DMS153 (cell line): ENCODE measurements at places on chromosomes 5 and 9.

- no peak for DNase-seq
Observed at GRCh38 chr9:3762076-3762475, 236.3 kb upstream of the RFX3 start.

DNA sequence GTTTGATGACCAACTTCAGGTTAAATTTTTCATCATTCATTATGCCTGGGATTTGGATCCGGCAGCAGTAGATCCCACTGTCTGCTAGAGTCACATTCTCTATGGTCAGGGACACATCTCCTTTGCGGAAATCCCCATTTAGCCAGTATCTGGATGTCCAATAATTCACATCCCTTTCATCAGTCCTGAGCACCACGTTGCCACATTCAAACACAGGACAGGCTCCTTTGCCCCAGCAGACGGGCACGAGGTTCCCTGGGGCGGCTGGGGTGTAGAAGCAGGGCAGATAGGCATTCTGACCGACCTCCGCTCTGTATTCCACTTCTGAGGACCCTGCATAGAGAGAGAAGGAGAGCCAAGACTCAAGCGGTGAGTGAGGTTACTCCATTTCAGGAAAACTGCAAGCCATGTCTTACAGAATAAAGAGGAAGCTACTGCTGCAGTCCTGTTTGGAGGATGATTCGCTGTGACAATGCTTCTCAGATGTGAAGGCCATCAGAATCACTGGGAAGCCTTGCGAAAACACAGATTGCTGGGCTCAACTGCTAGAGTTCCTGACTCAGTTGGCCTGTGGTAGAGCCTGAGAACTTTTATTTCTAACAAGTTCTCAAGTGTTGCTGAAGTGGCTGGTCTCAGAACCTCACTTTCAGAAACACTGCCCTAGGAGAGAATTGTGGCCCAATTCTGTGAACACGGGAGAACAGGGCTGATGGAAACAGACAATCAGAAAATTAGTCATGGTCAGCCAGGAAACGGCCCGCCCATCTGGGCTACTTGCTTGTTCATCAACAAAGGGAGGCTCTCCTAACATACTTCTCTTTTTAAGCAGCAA is 2.0 kb downstream of the HAVCR2 start:
- no peak for DNase-seq

GRCh38 chr5:134124289-134125038 is 10.0 kb downstream of the TCF7 start:
- DNase-seq = no peak

DNA sequence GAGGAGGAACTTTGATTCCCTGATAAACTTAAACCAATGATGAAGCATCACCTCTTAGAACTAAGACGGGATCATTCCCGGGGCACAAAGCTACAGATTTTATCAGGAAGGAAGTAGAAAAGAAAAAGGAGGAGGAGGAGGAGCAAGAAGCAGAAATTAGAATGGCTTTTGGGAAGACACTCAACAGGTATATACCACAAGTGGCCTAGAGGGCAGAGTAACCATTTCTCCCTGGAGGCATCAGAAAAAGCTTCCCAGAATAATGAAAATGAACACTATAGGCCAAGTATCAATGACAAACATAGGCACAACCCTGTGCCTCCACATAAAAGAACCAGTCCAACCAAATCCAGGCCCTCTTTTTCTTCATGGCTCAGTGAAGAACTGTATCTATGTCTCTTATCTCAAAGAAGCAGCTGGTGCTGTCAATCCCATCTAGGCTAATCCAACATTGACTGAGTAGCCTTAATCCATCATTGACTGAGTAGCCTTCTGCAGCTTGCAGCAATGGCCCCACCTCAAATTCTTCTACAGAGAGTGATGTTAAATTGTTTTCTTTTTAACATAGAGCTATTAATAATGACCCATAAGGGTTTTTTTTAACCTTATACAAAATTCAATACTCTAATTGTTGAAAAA is 178.8 kb upstream of the KIF2A start:
- no peak for DNase-seq

DNA sequence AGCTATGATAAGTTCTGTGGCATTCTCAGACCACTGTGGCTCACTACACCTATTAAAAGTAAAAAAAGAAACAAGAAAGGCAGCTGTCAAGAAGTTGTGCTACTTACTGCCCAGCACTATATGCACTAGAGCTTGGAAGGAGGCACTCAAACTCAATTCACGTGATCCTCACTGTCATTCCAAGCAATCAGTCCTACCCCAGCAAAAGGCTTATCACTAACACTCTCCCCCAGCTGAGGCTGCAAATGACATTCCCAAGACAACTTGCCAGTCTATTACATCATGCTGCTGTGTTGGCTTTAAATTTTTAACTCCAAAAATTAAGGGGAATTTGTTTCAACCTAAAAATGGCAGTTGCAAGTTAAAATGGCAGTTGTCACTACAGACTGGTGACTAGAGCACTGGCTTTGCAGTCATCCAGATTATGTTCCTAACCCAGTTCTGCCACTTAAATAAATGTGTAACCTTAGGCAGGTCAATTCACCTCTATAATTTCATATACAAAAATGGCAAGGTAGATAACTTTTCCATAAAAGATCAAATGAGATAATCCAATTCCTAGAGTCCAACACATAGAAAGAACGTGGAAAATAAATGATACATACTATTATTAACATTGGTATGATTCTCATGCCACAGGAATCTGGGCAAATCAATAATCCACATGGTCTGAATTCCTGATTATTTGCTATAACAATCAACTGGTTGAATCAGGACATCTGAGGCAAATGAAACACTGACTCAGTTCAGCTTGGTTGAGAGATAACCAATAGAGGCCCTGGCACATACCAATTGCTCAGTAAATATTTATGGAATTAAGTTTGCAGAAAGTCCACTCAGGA is 52.4 kb downstream of the FBXW11 start:
- DNase-seq = no peak

- no peak for DNase-seq
Observed at GRCh38 chr5:54672871-54673270, 155.3 kb downstream of the SNX18 start.

DNA sequence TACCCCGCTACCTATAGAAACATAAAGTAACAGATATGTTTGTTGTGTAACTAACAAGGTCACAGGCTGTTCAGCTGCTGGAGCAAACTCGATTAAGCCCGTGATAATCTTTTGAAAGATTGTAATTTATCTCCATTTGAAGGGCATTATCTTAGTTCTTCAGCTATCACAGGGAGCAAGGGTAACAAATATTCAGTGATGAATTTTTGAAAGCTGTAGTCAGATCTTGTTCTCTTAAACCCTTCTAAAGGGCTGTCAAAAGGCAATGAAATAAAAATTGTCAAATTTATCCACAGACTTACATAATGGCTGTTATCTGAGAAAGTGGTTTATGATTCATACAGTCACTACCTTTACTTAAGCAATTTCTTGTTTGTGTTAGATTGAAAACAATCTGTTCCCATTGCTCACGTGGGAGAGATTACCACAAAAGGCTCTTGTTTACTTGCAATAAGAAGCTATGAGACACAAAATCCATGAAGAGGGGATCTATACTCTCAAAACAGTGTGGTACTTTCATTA is 78.3 kb upstream of the ZNF608 start:
- DNase-seq = no peak

DNA sequence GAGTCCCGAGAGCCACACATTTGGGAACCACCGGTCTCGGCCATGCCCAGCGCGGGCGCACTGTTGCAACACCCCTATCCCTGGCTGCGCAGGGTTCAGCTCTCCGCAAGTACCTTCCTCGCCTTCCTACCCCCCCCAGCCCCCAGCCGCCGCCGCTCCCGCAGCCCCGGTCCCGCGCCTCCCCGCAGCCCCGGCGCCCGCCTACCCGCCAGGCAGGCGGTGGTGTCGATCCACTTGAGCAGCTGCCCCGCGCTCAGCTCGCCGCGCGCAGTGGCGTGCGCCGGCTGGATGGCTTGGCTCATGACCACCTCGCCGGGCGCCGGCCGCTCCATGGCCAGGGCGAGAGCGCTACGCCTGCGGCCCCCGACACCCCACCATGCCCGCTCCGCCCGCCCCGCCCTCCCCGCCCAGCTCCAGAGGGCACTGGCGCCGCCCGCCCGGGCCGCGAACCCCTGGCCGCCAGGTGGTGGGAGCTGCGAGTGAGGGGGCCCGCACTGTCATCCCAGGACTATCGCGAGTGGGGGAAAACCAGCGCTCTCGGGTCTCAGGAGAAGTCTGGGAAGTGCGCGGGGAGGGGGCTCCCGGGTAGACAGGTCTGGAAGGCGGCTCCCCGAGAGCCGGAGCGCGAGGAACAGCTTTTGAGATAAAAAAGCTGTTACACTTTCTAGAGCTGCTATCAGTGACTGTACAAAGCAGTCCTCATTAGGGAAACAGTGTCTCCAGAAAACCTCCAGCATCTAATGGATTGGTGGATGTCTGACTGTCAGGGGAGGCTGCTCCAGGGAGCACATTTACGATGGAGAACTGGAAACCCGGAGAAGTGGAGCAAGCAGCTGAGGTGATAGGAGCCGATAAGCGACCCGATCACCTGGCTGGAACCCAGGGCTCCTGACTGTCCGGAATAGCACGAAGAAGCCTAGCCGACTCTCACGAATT is at the start of gene ACOT12:
Gene ACOT12 (minus strand): TSS at position 352 of the 936 bp plus-strand sequence. CDS start 20 bp downstream, at position 332.
- DNase-seq = no peak

GRCh38 chr5:171714261-171714660 is 71.4 kb upstream of the SMIM23 start:
- DNase-seq = no peak

GRCh38 chr5:73352243-73352642 is 96.3 kb downstream of the FOXD1 start:
- no peak for DNase-seq

- DNase-seq = no peak
Observed at GRCh38 chr9:7636838-7637467, 162.6 kb downstream of the DMAC1 start.

- peak; percentile 53 for DNase-seq
Observed at GRCh38 chr5:94469894-94470329, 148.5 kb downstream of the KIAA0825 start.

DNA sequence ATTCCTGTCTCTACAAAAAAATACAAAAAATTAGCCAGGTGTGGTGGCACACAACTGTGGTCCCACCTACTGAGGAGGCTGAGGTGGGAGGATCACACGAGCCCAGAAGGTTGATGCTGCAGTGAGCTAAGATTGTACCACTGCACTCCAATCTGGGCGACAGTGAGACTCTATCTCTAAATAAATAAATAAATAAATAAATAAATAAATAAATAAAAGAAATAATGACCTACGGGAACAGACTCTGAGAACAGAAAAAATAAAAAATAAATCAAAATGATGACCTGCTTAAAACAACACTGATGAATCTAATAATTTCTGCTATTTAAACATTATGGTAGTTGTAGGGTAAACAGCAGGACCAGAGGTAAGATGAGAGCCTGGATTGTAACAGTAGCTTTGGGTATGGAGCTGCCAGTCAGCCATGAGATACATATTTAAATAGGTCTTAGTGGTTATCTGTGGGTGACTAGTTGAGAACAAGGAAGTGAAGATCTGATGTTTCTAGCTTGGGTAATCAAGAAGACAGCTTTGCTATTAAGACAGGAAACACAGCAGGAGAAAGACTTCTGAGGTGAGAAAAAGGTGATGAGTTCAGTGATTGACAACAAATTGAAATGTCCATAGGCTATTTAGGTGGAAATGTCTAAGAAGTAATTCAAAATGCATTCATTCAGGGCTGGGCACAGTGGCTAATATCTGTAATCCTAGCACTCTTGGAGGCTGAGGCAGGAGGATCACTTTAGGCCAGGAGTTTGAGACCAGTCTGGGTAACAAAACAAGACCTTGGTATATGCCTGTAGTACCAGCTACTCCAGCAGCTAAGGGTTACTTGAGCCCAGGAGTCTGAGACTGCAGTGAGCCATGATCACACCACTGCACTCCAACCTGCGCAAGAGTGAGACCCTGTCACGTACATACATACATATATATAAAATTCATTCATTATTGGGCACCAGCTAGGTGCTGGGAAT is 11.0 kb downstream of the RNF145 start:
- no peak for DNase-seq
